ENCODE measurements at places on chromosomes 1 and 21.

DNA sequence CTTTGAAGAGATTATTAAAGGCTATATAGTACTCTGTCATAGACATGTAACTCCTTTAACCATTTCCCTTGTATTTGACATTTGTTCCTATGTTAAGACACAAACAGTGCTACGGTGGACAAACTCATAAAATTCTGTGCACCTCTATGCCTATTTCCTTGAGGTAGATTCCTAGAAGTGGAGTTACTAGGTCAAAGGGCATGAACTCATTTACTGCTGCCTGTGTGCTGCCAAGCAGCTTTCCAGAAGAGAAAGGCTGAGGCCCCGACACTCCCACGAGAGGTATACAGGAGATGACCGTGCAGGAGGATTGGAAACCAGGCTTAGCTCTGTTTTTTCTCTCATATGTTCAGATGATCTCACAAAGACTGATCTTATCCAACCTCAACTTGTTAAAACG lies 34.4 kb upstream of the TENT5C start:
- DNase-seq = no peak

DNA sequence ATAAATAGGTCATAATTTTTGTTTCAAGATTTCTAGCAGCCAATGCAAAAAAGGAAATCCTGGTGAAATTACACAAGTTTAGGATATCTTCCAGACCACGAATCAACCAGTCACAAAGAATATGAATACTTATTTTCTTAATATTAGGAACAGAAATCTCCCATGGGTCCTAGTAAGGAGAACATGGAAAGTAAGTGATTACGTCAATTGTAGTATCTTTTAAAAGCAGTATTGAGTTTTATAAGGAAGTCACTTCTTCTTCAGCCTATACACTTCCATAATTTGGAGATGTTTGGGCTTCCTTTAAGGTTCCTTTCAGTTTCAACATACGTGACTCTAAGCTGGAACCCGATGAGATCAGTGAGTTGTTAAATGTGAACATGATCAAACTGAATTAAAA lies 534.5 kb downstream of the USP25 start:
- no peak for DNase-seq

- DNase-seq = no peak
Measured at GRCh38 chr1:50917138-50918137, 42.6 kb downstream of the FAF1 start.

DNA sequence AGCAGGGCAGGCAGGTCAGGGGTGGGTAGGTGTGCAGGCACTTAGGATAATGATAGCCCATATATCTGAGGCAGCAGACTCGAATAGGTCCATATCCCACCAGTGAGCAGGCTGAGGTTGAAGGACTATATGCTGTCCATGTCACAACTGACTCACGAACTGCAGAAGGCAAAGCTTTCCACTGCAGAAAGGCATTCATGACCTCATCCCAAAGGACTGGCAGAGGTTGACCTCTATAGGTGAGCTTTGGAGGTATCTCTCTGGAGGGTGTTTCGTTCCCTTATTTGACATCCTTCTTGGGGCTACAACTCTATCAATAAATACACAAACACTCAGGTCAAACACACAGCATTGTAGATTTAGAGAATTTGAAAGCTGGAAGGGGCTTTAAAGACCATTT lies 42.8 kb upstream of the MARK1 start:
- DNase-seq = peak; percentile 34

DNA sequence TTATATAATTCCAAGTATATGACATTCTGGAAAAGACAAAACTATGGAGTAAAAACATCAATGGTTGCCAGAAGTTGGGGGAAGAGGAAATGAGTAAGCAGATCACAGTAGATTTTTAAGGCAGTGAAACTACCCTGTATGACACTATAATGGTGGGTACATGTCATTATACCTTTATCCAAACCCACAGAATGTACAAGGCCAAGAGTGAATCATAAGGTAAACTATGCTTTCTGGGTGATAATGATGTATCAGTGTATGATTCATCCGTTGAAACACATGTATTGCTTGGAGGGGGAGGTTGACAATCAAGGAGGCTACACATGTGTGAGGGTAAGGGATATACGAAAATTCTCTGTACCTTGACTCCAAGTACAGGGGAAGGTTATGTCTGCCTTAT lies 862.7 kb downstream of the PLA2G4A start:
- no peak for DNase-seq

DNA sequence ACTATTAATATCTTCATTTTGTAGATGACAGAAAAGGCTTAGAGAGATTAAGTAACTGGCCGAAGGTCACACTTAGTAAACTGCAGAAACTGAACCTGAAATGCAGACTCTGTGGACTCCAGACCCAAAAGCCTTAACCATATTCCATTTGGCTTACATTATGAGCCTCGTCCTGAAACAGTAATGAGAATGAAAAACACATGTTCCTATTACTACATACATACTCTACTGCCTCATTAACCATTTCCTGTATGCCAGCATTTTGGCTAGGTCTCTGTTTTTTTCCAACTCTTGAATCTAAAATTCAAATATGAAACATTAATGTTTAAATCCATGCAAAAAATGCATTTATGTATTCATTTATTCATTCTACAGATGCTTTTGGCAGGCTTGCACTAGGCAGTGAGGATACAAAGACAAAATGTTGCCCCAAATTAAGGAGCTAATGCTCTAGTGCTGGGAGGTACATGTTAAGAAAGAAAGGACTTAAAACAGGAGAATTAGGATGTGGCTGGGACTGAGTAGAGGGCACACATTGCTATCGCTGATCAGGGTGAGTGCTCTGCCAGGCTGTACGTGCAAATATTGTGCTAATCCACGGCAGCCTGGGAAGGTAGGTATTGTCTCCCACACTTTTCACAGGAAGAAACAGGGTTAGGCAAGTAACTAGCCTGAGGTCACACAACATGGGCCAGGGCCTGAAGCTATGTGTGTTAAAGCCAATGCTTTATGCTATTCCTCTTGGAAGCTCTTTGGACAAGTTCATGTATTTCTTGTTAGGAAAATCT lies 14.0 kb downstream of the DEGS1 start:
- no peak for DNase-seq

DNA sequence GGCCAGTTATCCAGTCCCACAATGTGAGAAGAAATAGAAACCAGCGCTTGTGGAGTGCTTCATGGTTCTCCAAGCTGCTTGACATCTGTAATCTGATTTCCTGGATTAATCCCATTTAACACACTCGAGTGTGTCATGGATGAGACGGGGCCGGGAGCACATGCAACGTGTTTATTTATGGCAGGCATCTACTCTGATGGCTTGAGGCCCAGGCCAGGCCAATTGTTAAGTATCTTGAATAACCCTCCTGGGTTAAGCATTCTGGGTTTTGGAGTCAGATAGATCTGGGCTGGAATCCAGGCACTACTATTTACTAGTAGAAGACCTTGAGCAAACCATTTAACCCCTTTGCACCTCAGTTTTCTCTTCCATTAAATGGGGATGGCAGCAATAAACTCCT lies 37.5 kb upstream of the LAPTM5 start:
- DNase-seq = no peak

GRCh38 chr1:234953655-234954405 lies 174.8 kb downstream of the TOMM20 start:
- DNase-seq = no peak

DNA sequence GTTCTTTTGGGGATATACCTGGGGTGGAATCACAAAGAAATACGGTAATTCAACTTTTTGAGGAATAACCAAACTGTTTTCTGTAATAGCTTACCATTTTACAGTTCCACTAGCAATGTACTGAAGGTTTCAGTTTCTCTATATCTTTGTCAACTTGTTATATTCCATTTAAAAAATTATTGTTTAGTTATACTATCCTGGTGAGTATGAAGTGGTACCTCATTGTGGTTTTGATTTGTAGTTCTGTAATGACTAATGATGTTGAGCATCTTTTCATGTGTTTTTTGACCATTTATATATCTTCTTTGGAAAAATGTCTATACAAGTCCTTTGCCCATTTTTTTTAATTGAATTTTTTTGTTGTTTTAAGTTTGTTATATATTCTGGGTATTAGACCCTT lies 39.4 kb downstream of the MAST2 start:
- DNase-seq = no peak

DNA sequence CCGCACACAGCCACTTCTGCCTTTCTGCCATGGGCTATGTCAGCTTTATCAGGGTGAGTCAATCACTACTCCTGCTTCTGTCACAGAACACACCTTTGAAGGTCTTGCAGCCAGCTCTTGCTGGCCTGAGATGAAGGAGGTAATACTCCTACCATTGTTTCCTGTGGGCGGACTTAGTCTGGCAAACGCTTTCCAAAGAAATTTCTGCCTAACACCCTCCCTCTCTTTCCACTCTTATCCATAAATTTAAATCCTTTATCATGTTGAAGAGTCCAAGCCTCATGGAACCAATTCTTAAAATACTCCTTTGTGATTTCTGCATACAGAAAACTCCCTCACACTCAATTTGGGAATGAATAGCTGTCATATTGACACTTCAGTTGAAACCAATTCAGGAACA lies 633.1 kb upstream of the CHRM3 start:
- no peak for DNase-seq

GRCh38 chr21:25081096-25081495 lies 526.2 kb downstream of the MRPL39 start:
- no peak for DNase-seq

GRCh38 chr21:41975391-41976272 lies 21.8 kb upstream of the C2CD2 start:
- DNase-seq = peak; percentile 30

GRCh38 chr1:226736001-226736907 lies 2.8 kb downstream of the ITPKB start:
- no peak for DNase-seq

GRCh38 chr1:51320967-51321923 lies 9.1 kb downstream of the TTC39A start:
- DNase-seq = no peak

GRCh38 chr1:65260851-65261473 lies 48.4 kb upstream of the DNAJC6 start:
- DNase-seq = no peak

DNA sequence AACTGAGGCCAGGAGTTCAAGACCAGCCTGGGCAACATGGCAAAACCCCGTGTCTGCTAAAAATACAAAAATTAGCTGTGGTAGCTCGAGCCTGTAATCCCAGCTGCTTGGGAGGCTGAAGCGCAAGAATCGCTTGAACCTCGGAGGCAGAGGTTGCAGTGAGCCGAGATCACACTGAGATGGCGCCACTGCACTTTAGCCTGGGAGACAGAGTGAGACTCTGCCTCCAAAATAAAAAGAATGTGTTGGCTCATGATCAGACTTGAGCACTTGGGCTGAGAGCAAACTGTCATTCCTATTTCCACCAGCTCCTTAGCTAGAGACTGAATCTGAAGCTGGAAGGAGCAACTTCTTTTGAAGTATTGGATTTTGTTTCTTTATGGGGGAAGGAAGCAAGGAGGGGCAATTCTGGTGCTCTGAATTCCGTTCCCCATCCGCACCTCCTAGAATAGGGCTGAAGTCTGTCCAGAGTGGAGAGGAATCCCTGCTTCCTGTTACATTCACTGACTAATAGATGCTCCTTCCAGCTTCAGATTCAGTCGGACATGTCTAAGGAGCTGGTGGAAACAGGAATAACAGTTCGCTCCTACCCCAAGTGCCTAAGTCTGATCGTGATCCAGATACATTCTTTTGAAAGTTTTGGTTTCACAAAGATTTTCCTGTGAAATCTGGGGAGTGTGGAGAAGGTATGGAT lies 3.8 kb downstream of the ZNF672 start:
- DNase-seq = peak; percentile 37

- DNase-seq = no peak
Measured at GRCh38 chr1:7140251-7140650, 355.0 kb downstream of the CAMTA1 start.

DNA sequence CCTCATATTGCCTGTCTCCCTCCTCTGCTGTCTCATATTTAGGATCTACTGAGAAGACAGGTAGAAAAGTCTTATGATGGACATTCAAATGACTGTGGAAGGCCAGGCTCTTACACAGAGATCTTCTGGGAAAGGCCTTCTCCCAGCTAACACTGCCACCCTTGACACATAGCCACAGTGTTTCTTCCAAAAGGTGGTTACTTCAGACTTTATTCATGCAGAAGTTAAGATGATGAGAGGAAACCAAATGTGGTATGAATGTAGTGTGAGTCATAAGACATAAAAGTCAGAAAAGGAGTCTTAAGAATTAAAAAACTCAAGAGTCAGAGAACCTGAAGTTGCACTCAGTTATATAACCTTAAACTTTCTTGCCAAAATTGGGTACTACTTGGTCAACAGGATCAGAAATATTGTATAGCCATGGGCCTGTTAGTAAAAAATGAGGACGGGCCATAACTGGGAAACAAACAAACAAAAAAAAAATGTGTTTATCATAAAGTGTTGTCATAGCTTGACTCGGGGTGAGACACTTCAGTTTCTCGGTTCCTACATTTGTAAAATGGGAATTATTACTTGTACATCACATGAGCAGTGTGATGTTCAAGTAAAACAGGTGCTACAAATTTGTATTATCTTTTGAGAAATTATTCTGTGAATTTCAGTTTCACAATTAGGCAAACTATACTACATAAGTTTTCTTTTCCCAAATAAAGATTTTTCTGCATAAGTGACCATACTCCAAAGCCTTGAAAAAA lies 1.2 kb upstream of the DENND1B start:
- DNase-seq = no peak

DNA sequence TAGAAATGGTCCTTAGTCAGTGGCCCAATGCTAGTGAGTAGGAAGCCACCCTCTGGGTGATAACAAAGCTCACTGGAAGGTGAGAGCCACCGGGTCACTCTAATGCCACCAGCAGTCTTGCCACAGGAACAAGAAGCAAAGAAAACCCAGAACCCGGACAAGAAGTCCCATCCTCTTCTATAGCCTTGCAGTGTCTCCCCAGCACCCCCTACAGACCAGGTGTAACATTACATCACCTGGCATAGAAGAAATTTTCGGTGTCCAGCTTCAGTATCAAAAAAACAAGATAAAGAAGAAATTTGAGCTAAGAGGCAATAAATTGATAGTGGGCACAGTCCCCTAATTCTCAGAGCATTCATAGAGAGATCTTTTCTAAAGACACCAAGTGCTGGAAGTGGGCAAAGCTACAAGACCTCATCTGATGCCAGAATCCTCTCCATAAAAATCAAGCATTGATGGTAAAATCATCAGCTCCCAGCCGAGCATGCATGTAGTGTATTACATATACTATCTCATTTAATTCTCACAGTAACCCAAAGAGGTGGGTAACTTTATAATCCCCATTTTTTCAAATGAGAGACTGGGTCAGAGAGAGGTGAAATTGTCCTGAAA lies 491.0 kb downstream of the MATN1 start:
- no peak for DNase-seq

- no peak for DNase-seq
Measured at GRCh38 chr1:229285440-229285839, 14.5 kb downstream of the RAB4A start.

DNA sequence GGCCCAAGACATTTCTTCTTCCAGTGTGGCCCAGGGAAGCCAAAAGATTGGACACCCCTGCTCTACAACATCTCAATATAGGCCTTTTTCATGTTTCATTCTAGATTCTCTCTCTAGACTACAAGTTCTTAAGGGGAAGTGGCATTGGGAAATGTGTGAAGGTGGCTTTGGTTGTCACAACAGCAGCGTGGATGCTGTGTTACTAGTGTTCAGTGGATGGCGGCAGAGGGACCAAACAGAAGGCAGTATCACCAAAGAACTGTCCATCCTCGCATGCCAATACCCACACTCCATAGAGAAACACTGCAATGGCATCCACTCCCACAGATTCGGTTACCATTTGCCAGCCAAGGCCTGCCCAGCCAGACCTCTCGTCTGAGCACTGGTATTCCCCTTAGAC lies 24.3 kb upstream of the IFNAR2 start:
- no peak for DNase-seq

GRCh38 chr1:43205671-43206070 lies 33.5 kb downstream of the CFAP57 start:
- DNase-seq = no peak

All from Caco-2 (cell line).